HT1080 (cell line): ENCODE measurements at places on chromosomes 5 and 9. TPM values are rescaled to one million over a fixed set of nuclear protein-coding genes. Genes with fewer than 3 reads are reported as not detected.

GRCh38 chr9:95721061-95721531, 154.4 kb upstream of the ERCC6L2 start:
- no peak for DNase-seq

- no peak for DNase-seq
These were observed 8.2 kb downstream of the PDLIM7 start for GRCh38 chr5:177489119-177489716.

DNA sequence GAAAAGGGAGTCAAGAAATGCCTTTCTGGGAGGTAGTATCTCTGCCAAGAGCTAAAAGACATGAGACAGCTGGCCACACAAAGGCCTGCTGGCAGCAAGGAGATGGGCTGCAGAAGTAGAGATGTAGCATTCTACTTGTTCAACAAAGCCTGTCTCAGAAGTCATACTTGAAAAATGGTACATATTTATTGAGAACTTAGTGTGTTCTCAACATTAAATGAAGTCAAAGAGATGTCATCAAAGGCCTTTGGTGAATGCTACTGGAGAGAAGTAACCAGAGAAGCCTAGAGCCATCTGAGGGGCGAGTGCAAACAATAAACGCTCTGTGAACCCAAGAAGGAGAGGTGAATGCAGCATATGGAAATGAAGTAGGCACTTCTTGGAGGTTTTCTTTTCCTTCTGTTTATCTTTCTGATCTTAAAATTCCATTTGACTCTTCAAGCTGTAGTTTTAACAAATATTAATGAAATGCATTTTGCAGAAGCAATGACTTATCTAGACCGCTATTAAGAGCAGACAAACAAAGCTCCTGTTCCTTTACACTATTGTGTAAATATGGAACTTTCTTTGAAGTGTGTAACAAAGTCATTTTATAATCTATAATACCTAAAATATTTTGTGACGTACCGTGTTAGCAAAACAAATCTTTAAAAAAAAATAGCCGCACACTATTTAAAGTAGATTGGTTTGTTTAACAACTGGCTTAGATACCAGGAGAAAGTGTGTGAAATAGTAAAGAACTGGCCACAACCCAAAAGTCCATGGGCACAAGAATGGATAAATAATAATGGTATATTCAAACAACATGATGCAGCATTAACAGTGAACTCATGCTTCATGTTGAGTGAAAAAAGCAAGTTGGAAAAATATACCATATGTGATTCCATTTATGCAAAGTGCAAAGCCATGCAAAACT, 70.2 kb downstream of the ZNF608 start:
- DNase-seq, result no peak

GRCh38 chr5:176528301-176528700, 8.9 kb downstream of the RNF44 start:
- DNase-seq, result no peak

DNA sequence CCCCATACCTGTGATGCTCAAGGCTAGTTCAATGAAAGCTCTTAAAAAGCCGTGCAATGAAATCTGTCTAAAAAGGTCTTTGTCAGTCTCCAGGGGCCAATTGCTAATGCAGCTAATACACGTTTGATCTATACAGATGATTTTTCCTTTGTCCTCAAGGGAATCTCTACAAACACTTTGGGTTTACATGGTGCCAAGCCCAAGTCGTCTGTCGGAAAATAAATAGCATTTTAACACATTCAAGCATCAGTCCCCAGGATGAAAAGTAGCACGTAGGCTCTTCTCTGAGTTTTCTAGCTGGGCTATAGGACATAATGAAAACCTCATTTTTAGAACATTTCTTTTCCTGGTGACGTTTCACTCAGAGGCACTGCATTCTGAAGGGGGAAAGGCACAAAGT, 477.4 kb upstream of the WWC1 start:
- DNase-seq, result no peak

- no peak for DNase-seq
These were observed 140.8 kb downstream of the BNC2 start for GRCh38 chr9:16729651-16730050.

WDR38 gene
- total RNA-seq, result not detected in 2 replicates

DNA sequence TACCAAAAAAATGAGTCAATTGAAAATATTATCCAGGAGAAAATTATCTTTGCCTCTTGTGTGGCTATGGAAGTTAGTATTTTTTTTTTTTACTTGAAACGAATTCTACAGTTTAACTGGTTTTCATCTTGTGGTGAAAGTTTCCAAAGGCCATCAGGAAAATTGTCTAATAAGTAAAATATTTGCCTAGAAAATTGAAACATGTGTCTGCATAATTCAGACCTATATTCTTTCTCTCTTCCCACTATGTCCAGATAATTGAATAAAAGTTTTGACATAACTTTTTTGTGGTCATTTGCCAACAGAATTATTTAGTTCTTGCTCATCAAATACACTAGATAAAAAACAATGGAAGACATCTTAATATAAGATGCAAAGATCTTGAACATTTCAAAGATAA, 321.5 kb upstream of the RPS23 start:
- DNase-seq, result no peak

FUBP3 gene
- total RNA-seq, result 113 TPM in 2 replicates

DNA sequence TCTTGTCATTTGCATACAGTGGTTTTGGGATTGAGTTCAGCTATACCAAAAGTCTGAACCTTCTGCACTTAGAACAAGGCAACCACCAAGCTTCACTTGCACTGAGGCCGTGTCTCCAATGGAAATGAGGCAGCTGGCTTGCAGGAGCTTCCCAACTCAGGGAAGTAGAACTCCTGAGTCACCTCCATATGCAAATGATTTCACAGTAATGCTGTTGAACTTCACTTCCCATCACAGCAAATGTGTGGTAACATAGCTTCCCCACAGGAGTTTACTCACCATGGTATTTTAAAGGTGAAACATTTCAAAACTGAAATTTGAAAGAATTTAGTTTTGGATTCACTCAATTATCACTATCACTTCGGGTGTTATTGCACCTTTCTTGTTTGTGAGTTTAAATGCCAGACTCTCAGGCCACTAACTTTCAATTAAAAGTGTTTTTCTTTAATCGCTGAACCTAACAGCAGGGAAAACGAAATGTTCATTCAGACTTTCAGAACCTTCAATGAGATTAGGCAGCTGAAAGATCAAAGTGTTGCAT, 9.0 kb downstream of the CD274 start:
- peak; percentile 52 for DNase-seq

GRCh38 chr9:123033352-123033751, at the start of gene GPR21:
Gene GPR21 (plus strand): TSS chr9:123033667. CDS start chr9:123034567, 900 bp downstream.
- DNase-seq, result no peak

BTNL3 gene
- not detected in 2 replicates for total RNA-seq

- no peak for DNase-seq
These were observed 1.1 kb downstream of the PCYOX1L start for GRCh38 chr5:149358868-149359495.

RAD23B gene
- total RNA-seq, result 96.8 and 138 TPM in 2 replicates
